ENCODE measurements at places on chromosomes 5 and 9. TPM values are rescaled to one million over a fixed set of nuclear protein-coding genes. Genes with fewer than 3 reads are reported as not detected.
A peak's percentile ranks its signal among the peaks of the same experiment; 100 is the strongest.

GRCh38 chr9:72383978-72384709 is 19.1 kb upstream of the ZFAND5 start:
- no peak for DNase-seq

Gene SEMA6A
- total RNA-seq = 25.0 TPM

Gene SLC9A3
- total RNA-seq = 2.3 TPM

DNA sequence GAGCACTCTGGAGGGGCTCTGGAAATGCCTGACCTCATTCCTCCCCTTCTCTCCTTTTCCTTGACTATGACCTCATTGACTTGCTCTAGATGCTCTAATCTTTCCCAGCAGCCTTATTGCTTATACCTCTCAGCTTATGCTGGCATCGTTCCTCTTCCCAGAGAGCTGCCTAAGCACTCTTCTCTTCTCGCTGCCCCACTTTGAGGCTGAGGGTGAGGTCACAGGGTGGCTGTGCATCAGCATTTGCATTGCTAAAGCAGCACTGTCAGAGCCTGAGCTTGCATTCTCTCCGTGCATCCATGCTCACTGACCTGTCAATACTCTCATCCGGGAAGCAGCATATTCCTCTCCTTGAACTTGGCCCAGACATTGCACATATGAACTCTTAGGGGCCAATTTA is 96.4 kb upstream of the NTRK2 start:
- DNase-seq = no peak

- DNase-seq = no peak
These were observed 303.8 kb downstream of the KIAA0825 start for GRCh38 chr5:94314460-94315131.

DNA sequence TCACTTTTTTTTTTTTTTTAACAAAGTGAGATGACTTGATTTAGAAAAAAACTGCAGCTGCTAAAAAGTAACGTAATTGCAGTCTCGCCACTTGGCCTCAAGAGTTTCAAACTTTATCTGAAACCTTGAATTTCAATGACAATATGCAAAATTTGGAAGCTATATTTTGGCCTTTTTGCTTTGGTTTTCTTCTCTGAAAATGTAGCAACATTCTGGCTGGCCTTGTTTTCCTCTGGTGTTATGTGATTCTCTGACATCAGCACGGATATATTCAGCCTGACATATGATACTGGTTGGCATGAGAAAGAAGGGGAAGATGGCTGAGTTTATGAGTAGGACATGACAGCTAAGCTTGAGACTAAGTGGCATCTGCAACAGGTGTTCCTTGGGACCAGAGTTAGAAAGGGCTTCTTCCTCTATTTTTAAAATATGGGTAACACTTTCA is 136.5 kb downstream of the MEF2C start:
- DNase-seq = no peak

DNA sequence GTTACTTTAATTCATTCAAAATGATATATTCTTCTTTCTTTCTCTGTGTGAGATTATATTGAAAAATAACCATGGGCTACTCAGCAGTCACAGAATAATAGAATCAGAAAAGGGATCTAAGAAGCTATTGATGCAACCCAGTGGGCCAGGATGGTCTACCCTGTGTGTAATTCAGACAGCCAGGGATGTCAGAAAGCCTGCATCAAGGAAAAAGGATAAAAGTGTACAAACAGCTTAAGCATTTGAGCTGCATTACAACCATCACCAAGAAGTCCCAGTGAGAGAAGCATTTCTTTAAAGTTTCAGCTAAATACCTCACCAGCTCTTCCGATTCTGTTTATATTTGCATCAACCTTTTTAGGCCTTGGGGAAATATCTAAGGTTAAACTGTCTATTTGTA is 37.8 kb upstream of the PPP3R2 start:
- no peak for DNase-seq

DNA sequence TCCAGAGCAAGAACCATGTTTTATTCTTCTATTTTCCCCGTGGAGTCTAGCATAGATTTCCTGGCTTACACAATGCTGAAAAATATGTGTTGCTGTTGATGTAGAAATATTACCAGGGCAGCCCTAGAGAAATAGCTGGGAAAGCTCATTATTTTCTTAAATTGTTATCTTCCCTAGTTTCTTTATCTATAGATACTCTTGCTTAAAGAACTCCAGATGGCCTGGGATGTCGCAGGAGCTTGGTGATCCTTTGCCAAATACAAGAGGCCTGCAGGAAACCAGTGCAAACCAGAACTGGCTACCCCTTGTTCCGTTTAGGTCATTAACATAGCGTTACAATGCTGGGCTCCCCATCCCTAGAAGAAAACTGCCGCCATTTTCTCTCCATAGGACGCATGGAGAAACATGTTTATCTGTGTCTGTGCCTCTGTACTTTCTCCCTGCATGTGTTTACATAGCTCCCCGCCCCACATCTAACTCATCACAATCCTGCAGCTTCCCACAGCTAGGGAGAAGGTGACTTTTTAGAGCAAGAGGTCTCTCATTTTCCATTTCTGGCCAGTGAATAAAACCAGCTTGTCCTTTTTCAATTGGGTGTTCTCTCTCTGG is 6.4 kb downstream of the PRLR start:
- no peak for DNase-seq

DNA sequence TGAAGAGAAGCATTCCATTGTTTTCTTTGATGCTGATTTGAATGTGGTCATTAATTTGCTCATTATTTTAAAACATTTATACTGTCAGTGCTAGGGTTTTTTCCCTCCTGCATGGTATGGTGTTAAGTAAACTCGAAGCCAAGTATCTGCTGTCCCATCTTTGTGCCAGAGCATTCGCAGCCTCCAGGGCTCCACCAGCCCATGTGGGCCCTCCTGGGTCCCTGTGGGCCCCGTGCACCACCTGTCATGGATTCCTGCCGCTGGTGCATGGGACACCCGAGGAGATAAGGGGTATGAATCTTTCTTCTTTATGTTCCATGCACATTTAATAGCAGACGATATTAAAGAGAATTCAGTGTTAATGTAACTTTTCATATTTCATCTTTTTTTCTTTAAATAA is 95.1 kb downstream of the TRIO start:
- no peak for DNase-seq

- DNase-seq = no peak
These were observed 145.4 kb downstream of the DENND1A start for GRCh38 chr9:123784518-123784917.

GRCh38 chr5:129760636-129761325 is 12.9 kb downstream of the MINAR2 start:
- no peak for DNase-seq

DNA sequence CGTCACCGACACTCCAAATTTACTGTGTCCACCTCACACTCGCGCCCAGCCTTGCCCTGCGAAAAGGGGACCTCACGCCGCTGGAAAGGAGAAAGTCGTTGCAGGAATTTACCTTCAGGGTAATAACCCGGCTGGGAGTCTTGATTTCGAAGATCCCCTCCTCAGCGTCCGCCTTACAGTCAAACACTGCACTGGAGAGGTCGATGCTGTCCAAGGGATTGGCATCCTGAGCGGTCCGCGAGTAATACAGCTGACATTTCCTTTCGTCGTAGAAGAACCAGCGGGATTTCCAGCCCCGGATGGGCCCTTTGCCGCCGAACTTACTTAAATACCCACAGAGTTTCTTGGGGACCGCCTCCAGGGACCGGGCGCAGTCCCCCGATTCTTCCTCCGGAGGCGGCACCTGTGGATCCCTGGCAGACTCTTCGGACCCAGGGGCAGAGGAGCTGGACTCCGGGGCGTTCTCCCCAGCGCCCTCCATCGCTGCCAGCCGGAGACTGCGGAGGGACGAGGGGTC is 330 bp downstream of the TBC1D2 start:
- peak; percentile 67 for DNase-seq

GRCh38 chr5:10339058-10339811 is 14.3 kb upstream of the MARCHF6 start:
- peak; percentile 47 for DNase-seq

Gene PDCD1LG2
- total RNA-seq = 1.1 TPM

GRCh38 chr9:33234511-33235467 is 5.2 kb upstream of the SPINK4 start:
- no peak for DNase-seq

Gene DMRTA1
- total RNA-seq = 0.95 TPM

Gene IL3
- not detected for total RNA-seq

DNA sequence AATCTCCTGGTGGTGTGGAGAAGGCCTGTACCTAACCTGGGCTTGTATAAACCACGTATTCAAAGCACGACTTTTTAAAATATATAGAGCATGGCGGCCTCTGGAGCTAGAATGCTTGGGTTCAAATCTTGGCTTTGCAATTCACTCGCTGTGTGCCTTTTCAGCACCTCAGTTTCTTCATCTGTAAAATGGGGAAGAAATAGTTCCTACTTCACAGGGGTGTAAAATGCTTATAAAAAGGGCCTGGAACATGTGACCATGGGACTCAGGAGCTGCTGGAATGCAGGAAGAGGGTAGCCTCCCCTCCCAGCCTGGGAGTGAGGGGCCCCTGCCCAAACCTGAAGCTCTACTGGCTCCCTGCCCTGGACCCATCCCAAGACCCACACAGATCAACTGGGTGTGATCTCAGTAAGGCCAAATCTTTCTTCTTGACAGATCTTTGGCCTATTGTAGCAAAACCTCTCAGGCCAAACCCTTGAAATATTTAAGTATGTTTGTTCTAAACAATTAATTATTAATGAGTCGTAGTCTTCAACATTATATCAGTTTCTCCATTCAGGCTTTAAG is 269.0 kb downstream of the ZSWIM6 start:
- DNase-seq = no peak
